ENCODE measurements at places on chromosomes 7 and 10.

GRCh38 chr10:70822076-70822820 is 6.5 kb downstream of the SGPL1 start:
- no peak for DNase-seq

- DNase-seq: no peak
These were observed 44.1 kb upstream of the ADO start for GRCh38 chr10:62760401-62760800.

- DNase-seq: no peak
These were observed 19.4 kb downstream of the KAZALD1 start for GRCh38 chr10:101080933-101081931.

DNA sequence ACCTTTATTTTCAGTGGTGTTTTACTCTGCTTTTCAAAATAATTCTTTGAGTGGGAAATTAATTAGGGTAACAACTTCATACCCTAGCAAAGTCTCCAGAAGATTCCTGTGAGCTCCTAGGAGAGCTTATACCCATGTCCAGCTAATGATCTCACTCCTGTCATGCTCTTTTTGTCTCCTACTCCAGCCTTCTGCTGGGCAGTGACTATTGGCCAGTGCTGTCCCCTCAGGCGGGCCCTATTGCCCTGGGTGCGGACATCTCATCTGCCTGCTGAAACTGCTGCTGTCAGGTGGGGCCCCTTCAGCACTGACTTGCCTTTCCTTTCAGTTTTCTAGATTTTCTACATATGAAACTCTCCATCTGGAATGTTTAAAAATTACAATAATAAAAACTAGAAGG is 80.3 kb downstream of the EBLN1 start:
- no peak for DNase-seq

DNA sequence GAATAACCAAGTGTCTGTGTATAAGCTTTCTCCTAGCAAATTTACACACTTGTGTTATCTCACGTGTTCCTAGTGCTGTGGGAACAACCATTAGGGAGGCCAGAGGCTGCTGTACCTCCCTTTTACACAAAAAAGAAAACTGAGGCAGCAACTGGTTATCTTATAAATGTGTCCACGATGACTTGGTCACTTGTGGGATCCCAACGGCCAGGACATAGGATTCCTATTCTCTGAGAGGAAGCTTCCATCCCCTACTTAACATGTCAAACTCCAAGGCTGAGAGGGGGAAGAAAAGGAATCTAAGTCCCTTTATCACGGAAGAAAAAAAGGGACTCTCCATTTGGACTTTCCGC is 484 bp downstream of the ZNF438 start:
- no peak for DNase-seq

- DNase-seq: no peak
These were observed 20.6 kb downstream of the RRP12 start for GRCh38 chr10:97380516-97380915.

DNA sequence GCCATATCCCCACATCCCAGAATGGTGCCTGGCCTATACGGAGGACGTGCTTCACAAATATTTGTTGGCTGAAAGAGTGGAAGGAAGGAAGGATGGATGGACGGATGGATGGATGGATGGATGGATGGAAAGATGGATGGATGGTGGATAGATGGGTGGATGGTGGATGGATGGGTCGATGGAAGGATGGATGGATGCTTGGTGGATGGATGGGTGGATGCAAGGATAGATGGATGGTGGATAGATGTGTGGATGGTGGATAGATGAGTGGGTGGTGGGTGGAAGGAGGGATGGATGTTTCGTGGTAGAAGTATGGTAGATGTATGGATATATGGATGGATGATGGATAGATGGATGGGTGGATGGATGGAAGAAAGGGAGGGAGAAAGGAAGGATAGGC is 10.8 kb downstream of the CHAT start:
- DNase-seq: no peak

DNA sequence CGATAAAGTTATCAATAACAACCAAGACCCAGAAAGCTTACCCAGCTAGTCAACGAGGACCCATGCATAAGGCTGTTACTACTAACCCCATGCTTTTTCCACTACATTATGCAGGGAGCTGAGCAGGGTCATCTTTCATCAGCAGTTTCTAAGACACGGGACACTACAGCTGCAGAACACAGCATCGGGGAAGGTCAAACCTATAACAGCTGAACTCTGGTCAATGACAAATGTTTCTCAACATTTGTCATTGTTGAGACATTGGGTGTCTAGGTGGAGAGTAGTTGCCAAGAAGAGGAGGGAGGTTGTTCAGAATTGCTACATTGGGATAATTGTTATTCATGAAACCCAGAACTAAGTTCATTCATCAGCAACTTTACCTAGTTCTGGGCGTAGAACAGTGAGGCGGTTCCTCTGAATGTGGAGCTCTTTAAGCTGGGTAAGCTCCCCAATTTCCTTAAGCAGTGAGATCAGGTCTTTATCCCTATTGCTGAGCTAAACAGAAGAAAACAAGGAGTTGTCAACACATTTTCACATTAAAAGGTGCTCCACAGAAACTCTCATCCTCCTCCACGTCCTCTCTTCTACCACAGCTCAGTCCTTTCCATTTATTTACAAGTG is 105.6 kb downstream of the ZNF22 start:
- no peak for DNase-seq

GRCh38 chr10:33133557-33133956 is 175.5 kb upstream of the ITGB1 start:
- DNase-seq: no peak

- no peak for DNase-seq
These were observed 3.7 kb downstream of the CFAP46 start for GRCh38 chr10:132938472-132939339.

DNA sequence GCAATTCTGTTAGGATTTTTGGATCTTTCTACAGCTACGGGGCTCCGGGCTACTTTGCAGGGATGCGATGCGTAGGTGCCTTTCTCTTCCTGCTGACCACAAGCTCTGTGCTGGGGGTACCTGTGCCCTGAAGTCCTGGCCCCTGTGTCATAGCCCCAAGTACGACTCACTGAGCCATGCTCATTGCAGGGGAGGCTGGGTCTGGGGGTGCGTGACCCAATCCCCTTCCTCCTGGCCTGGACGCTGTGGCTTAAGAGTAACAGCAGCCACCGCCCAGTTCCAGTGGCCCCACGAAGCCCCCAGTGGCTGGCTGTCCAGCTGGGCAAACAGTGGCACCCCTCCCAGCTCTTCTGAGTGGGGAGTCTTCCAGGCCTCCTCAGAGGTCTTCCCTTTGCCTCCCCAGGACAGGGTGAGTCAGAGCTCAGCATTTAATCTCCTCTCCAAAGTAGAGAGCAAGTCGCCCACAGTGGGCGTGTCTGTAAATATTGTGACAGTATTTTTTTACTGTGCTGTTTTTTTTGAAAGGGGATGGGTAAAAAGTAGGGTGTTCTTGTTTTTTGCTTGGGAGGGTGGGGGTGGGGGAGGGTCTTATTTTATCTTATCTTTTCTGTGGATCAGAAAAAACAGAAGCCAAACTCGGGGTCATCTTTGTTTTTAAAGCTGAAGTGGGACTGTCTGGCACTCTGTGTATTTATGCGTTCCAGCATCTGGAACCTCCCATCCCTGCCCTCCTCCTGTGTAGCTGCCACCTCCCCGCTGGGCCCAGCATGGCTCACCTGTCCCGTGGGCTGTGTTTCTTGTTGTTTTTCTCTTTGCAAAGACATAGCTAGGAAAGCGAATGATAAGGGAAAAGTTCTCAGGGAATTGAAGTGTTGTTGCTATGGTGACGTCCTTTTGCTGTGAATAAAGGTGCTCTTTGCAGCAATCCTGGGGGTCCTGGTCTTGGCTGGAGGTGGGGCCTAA is 8.2 kb downstream of the LFNG start:
- DNase-seq: no peak

- DNase-seq: no peak
These were observed 25.2 kb downstream of the FAM241B start for GRCh38 chr10:69655124-69655867.

DNA sequence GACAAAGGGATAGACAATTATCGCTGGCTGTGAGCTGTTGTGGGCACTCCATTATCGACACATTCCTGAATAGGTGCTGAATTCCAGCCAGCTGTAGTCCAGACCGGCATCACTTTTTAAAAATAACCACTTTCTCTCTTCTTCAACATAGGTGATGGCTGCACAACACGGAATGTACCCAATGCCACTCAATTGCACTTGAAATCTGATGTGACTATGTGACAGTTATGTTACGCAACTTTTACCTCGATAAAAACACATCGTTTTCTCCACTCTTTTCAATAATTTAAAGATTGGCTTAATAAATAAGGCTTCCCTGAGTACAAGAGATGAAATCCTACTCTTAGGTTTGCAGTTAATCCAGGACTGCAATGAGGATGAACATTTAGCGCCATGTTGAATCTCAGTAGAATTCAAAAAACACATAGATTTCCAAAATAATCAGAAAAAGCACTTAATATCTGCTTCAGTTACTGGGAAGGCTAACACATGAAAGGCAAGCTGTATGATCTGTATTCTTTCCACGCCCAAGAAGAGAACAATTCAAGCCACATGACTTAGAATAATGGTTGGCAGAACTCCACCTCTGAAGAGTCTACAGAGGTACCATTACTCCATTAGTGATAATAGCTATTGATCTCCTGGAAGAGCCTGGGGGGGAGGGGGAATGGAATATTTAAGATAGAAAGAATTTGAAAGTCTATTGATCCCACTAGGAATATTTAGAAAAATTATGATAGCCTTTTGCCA is 3.6 kb downstream of the YWHAG start:
- DNase-seq: no peak

- no peak for DNase-seq
These were observed 614.2 kb upstream of the FOXK1 start for GRCh38 chr7:4067874-4068273.

DNA sequence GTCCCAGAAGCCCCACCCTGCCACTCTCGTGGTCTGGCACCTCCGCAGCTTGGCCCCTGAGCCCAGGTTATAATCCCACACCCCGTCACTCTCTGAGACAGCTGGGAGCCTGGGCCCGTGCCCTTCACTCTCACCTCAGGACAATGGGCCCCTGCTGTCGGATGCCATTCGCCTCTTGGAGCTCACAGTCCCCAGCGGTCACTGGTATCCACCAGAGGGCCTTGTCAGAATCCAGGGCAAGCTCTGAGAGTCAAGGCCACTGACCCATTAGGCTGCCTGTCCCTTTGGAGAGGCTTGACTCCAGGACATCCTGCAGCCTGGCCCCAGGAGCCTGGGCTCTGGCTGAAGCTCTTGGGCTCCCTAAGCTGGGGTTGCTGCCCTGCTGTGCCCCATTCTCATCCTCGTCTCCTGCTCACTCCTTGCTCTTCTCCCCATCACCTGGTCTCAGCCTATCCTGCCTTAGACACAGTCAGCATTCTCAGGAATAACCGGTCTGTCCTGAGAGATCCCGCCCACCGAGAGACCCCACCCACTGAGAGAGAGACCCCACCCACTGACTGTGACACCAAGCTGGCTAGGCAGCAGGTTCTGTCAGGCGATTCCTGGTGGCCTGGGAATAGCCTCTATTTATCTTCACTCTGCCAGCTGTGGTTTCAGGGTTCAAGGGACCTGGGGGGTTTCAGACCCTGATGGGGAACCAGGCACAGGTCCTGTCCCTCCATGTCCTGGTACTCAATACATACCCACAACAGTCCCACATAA is 27.7 kb downstream of the CPXM2 start:
- DNase-seq: no peak

DNA sequence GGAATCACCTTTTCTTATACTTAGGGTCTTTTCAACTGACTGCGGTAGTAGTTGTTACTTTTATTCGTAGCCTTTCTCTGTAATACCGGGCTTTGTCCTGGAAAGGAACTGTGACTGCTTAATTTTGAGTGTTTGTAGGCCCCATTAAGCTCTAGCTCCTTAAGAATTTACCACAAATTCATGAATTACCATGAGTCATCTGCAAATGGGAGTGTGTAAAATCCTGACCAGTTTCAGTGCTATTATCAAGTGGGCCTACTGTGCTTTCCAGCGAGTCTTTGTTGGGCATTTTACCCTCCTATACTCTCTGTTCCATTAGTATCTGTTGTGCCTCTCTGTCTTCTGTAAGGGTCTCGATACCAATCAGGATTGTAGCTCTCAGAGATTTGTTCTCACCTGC is 49.7 kb downstream of the ZMYND11 start:
- no peak for DNase-seq

DNA sequence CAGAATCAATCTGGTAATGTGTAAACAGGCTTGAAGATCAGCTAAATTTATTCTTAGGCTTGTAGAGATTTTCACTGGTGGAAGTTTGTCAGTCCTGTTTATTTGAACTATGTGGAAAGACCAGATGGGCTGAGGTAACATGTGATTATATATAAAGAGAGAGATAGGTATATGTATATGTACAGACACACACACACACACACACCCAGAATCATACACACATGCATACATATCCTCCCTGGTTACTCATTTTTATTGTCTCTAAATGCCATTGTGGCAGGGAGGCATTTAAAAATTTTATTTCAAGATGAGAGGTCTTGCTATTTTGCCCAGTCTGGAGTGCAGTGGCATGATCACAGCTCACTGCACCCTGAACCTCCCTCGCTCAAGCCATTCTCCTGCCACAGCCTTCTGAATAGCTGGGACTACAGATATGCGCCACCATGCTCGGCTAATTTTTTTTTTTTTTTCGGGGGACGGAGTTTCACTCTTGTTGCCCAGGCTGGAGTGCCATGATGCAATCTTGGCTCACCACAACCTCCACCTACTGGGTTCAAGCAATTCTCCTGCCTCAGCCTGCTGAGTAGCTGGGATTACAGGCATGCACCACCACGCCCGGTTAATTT is 78.1 kb upstream of the CYTH3 start:
- DNase-seq: no peak

DNA sequence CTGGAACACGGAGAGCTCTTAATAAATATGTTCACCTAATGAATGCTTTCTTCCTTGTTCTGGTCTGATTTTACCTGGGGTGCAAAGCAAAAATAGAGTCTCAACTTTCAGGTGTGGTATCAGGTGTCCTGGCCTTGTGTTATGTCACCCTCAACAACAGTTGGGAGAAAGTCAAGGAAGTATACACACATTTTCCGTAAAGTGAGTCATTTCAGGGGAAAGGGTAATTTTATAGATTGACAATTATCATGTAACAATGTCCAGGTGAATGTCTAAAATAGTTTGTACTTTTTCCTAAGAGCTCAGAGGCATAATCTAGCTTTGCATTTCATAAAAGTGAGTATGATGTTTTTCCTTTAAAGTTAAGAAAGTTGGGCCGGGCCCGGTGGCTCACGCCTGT is 287.4 kb downstream of the SKIDA1 start:
- no peak for DNase-seq

DNA sequence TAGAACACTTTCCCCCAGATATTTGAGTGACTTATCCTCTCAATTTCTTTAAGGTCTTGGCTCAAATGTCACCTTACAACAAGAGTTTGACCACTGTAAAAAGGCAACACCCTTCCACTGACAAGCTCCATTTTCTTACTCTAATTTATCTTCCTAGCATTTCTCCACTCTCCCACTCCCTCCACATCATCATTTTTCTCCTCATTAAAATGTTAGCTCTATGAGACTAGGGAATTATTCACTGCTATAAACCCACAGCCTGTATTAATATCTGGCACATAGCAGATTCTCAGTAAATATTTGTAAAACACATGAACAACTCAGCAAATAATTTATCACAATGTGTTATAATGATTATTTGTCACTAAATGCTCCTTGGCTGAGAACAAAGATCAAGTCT is 161.0 kb downstream of the DOCK4 start:
- no peak for DNase-seq

Data from activated naive CD4-positive, alpha-beta T cell (primary cell).